Spinal cord (tissue), 10 donors: ENCODE measurements at places on chromosomes 5 and 9.

GRCh38 chr9:69445251-69445650, 120.2 kb downstream of the ENTREP1 start:
- peaks cover 32% of the 10 kb centered on the region for H3K36me3 ChIP-seq
- DNase-seq = peak; percentile 92
- peaks cover 20% of the 10 kb centered on the region for H3K4me1 ChIP-seq
- no peak overlapping the region for H3K27ac ChIP-seq
- H3K4me3 ChIP-seq = no peak overlapping the region

GRCh38 chr5:15577831-15578230, 77.9 kb downstream of the FBXL7 start:
- H3K27ac ChIP-seq = no peak overlapping the region
- no peaks in the 10 kb centered on the region for H3K27me3 ChIP-seq
- no peaks in the 10 kb centered on the region for H3K36me3 ChIP-seq
- no peaks in the 10 kb centered on the region for H3K4me1 ChIP-seq

DNA sequence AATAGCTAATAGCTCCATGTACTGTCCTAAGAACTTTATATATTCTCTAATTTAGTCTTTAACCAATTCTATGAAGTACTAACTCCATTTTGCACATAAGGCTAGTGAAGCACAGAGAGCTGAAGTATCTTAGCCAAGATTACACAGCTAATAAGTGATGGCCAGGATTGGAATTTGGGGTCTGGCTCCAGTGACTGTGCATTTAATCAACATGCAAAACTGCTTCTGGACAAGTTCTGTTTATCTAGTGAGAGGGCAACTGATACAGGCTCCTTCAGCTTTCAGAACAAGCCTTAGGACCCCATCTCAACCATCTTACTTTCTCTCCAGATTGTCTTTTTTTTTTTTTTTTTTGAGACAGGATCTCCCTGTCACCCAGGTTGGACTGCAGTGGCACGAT, 21.3 kb downstream of the SLC25A25 start:
- peaks cover 42% of the 10 kb centered on the region for H3K4me1 ChIP-seq
- H3K27me3 ChIP-seq = no peaks in the 10 kb centered on the region
- H3K36me3 ChIP-seq = peaks cover 6% of the 10 kb centered on the region
- H3K4me3 ChIP-seq = no peak overlapping the region
- DNase-seq = no peak

GRCh38 chr9:124480621-124480981, 26.6 kb downstream of the NR5A1 start:
- H3K4me1 ChIP-seq = peaks cover 25% of the 10 kb centered on the region
- DNase-seq = peak; percentile 25
- no peak overlapping the region for H3K27ac ChIP-seq

DNA sequence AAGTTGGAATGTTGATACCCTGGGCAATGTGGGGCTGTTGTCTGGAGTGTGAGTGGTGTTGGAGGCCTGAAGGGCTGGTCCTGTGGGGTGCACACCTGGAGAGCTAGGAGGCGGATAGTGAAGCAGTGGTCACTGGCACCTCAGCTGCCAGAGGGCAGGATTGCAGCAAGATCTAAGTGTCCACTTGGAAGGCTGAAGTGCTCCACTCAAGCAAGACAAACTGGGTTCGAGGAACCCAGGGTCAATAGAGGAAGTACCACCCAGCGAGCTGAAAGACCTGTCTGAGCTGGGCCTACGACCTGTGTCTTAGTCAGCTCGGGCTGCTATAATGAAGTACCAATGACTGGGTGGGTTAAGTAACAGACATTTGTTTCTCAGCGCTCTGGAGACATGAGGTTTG, 39.7 kb upstream of the TJP2 start:
- no peaks in the 10 kb centered on the region for H3K27me3 ChIP-seq
- H3K36me3 ChIP-seq = peaks cover 2% of the 10 kb centered on the region
- no peak for DNase-seq

DNA sequence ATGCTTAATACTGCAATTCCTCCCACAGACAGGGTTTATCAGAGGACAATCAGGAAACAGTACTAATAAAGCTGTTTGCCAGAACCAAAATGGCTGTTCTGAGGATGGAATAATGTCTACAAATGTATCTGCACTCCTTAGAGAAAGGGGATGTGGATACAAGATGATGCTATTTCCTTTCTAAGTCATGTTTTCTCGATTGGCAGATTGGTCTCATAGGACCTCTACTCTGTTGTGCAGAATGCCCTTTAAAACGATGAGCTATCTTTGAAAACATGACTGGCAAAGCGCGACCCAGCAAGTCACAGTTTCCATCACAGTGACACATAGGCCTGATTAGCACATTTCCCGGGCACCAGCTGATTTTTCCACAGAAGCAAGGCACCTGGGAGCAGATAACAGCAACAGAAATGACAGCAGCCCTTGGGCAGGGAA, 54.0 kb downstream of the AOPEP start:
- DNase-seq = no peak
- no peaks in the 10 kb centered on the region for H3K36me3 ChIP-seq
- no peak overlapping the region for H3K4me3 ChIP-seq
- H3K27ac ChIP-seq = peak overlapping the region; percentile 25
